Naive thymus-derived CD8-positive, alpha-beta T cell (primary cell): ENCODE measurements at places on chromosomes 4 and X.

DNA sequence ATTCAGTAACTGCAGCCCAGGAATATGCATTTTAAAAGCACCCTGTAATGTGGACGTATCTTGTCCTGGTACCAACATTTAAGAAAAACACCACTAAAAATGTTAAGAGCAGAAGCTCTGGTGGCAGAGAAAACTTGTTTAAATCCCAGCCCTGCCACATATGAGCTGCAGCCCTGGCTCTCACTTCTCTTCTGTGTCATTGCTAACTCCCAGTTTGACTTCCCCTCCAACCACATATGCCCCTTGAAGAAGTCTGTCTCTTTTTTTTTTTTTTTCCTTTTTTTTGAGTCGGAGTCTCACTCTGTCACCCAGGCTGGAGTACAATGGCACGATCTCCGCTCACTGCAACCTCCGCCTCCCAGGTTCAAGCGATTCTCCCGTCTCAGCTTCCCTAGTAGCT is 14.8 kb downstream of the LHFPL1 start:
- H3K4me1 ChIP-seq, result no peaks in the 10 kb centered on the region
- no peaks in the 10 kb centered on the region for H3K27me3 ChIP-seq
- no peaks in the 10 kb centered on the region for H3K36me3 ChIP-seq

- H3K27me3 ChIP-seq, result peaks cover 3% of the 10 kb centered on the region
- no peak overlapping the region for H3K4me3 ChIP-seq
- H3K4me1 ChIP-seq, result no peaks in the 10 kb centered on the region
- H3K36me3 ChIP-seq, result no peaks in the 10 kb centered on the region
- no peak for DNase-seq
- no peak overlapping the region for H3K27ac ChIP-seq
Observed at GRCh38 chr4:108683479-108683878, 33.1 kb downstream of the OSTC start.

- DNase-seq, result no peak
- no peaks in the 10 kb centered on the region for H3K36me3 ChIP-seq
- no peaks in the 10 kb centered on the region for H3K4me1 ChIP-seq
- H3K27me3 ChIP-seq, result peaks cover 11% of the 10 kb centered on the region
- H3K4me3 ChIP-seq, result no peak overlapping the region
Observed at GRCh38 chr4:52371841-52372240, 287.3 kb downstream of the USP46 start.

DNA sequence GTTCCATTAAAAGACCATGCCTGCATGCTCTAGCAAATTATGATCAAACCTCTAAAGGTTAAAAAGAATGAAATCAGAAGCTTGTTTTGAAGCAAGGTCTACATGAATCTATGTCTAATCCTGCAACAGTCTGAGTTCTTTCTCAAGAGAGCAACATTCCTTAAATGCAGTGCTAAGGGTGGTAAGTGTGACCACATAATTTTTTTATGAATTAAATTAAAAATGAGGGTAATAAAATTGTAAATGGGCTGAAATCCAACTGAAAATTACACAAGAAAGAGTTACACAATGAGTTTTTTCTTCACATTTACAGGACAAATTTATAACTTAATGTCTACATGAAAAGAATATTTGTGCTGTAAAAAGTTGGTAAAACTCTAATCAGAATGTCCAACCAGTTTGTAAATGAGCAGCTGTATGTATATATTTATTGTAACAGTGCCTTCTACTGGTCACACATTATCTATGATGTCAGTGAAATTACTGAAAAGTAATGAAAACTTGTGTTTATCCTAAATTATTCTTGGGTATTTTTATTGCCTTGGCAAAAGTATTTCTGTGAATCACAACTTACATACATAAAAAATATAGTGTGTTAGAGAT is 336.3 kb upstream of the PITX2 start:
- no peak overlapping the region for H3K27ac ChIP-seq
- H3K36me3 ChIP-seq, result no peaks in the 10 kb centered on the region
- no peak overlapping the region for H3K4me3 ChIP-seq
- no peaks in the 10 kb centered on the region for H3K4me1 ChIP-seq
- H3K27me3 ChIP-seq, result no peaks in the 10 kb centered on the region

GRCh38 chrX:30627818-30628652 is 25.2 kb upstream of the GK start:
- H3K27me3 ChIP-seq, result no peaks in the 10 kb centered on the region
- DNase-seq, result no peak
- H3K27ac ChIP-seq, result no peak overlapping the region

- no peaks in the 10 kb centered on the region for H3K4me1 ChIP-seq
- H3K4me3 ChIP-seq, result no peak overlapping the region
- H3K27ac ChIP-seq, result no peak overlapping the region
- DNase-seq, result no peak
- H3K36me3 ChIP-seq, result no peaks in the 10 kb centered on the region
Observed at GRCh38 chr4:165418073-165418472, 39.3 kb downstream of the CPE start.

DNA sequence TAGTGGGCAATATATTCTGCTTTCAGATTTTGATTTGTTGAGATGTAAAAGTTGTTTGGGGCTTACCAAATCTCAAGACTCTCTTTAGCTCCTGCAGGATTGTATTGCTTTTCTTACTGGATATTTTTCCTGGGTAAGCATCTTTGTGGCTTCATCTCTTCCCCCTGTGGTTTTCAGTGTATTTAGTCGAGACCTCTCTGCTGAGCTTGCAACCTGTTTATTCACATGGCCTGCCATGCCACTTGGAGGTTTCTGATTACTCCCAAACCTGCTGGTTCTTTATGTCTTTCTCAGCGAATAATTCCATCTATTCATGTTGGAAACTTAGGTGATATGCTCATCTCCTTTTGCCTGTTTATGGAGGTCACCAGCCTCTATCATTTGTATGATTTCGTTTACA is 10.9 kb downstream of the CCNG2 start:
- H3K4me3 ChIP-seq, result no peak overlapping the region
- peaks cover 25% of the 10 kb centered on the region for H3K36me3 ChIP-seq
- no peaks in the 10 kb centered on the region for H3K27me3 ChIP-seq
- peaks cover 4% of the 10 kb centered on the region for H3K4me1 ChIP-seq
- DNase-seq, result no peak

GRCh38 chr4:4792466-4792865 is 67.0 kb upstream of the MSX1 start:
- no peak overlapping the region for H3K27ac ChIP-seq
- peaks cover 2% of the 10 kb centered on the region for H3K36me3 ChIP-seq
- no peak for DNase-seq
- H3K4me3 ChIP-seq, result no peak overlapping the region
